IMR-90 (cell line): ENCODE measurements at places on chromosomes 7 and 10. TPM values are rescaled to one million over a fixed set of nuclear protein-coding genes. Genes with fewer than 3 reads are reported as not detected.
A peak's percentile ranks its signal among the peaks of the same experiment; 100 is the strongest.

The WNT8B gene
- not detected in 2 replicates for total RNA-seq

DNA sequence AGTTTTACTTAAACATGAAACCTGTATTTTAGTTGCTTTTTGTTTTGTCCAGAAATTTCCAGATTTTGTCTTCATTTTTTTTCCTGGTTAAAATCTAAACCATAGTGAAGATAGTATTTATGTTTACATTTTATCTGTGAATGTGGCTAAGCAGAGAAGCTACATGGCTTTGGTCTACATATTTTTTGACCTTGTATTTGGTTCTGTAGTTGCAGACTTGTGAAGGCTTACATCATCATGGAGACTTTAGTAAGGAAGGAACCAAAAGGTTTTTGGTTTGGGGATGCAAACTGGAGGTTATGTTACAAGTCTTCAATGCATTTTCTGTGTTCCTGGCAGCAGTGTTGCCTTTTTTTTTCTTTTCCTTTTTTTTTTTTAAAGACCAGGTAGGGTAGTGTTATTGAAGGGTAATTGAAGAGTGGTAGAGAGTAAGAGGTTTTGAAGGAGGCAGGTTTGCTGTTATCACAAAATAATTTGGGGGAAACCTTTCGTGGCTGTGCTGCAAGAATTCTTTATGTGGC is 30.9 kb upstream of the VDAC2 start:
- H3K27me3 ChIP-seq = no peaks in the 10 kb centered on the region
- peak overlapping the region; percentile 13; the same call in 1 of the 2 replicates for H3K27ac ChIP-seq
- no peak overlapping the region for H3K4me3 ChIP-seq
- DNase-seq = peak; percentile 49
- H3K36me3 ChIP-seq = peaks cover 15% of the 10 kb centered on the region
- peaks cover 10% of the 10 kb centered on the region for H3K4me1 ChIP-seq

The ARHGEF35 gene
- total RNA-seq = not detected in 2 replicates

The BLNK gene
- not detected in 2 replicates for total RNA-seq

DNA sequence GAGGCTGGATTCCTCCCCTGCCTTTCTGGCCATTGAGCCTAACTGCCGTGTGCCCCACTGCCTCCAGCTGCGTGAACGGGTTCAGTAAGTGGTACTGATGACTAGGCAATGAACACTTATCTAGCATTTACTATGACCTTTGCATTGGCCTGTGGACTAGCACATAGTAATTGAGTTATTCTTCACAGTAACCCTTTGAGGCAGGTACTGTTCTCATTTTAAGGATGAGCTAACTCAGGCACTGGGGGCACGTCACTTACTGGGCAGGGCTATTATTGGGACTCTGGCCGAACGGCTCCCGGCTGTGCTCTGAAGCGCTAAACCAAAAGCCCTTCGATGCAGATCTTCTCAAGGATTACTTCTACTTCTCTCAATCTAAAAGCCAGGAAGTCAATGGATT is 38.3 kb downstream of the WIPF3 start:
- no peak for DNase-seq
- H3K27ac ChIP-seq = no peak overlapping the region
- no peaks in the 10 kb centered on the region for H3K36me3 ChIP-seq
- H3K27me3 ChIP-seq = peaks cover 6% of the 10 kb centered on the region

DNA sequence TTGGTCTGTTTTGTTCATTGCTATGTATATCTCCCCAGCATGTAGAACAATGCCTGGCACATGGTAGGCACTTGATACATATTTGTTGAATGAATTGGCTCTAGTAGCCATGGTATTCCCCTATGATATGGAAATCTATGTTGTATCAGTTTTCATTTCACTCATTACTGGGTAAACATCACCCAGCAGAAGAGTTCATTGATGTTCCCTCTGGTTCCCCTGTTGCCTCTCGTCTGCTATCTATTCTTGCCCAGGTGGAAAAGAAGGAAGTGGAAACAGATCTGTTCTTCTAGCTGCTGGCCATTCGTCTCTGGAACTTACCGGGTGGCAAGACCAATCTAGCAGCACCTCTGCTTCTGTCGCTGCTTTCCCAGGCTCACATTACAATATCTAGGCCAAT is 71.5 kb downstream of the LRRC4 start:
- no peak overlapping the region for H3K27ac ChIP-seq
- no peak for DNase-seq
- no peak overlapping the region for H3K4me3 ChIP-seq
- H3K36me3 ChIP-seq = peaks cover 6% of the 10 kb centered on the region
- no peaks in the 10 kb centered on the region for H3K4me1 ChIP-seq

DNA sequence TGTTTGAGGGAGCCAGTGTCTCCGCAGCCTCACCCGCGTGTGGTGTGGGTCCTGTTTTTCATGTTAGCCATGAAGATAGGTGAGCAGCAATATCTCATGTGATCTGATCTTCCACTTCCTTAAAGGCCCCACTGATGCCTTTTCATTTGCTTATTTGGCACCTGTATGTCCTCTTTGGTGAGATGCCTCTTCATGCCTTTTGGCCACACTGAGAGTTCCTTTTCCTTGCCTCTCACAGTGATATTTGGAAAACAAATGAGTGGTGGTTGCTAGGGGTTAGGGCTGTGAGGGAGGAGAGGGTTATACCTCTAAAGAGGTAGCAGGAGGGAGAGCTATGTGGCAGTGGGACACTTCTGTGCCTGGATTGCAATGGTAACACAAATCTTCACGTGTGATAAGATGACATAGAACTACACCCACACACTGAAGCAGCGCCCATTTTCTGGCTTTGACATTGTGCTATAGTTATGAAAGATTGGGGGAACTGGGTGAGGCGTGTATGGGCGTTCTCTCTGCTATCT is 90.4 kb upstream of the TNS3 start:
- H3K4me1 ChIP-seq = peaks cover 7% of the 10 kb centered on the region
- no peaks in the 10 kb centered on the region for H3K27me3 ChIP-seq
- DNase-seq = no peak
- H3K4me3 ChIP-seq = no peak overlapping the region

GRCh38 chr10:42646687-42647640 is 8.6 kb upstream of the ZNF33B start:
- no peak overlapping the region for H3K27ac ChIP-seq

DNA sequence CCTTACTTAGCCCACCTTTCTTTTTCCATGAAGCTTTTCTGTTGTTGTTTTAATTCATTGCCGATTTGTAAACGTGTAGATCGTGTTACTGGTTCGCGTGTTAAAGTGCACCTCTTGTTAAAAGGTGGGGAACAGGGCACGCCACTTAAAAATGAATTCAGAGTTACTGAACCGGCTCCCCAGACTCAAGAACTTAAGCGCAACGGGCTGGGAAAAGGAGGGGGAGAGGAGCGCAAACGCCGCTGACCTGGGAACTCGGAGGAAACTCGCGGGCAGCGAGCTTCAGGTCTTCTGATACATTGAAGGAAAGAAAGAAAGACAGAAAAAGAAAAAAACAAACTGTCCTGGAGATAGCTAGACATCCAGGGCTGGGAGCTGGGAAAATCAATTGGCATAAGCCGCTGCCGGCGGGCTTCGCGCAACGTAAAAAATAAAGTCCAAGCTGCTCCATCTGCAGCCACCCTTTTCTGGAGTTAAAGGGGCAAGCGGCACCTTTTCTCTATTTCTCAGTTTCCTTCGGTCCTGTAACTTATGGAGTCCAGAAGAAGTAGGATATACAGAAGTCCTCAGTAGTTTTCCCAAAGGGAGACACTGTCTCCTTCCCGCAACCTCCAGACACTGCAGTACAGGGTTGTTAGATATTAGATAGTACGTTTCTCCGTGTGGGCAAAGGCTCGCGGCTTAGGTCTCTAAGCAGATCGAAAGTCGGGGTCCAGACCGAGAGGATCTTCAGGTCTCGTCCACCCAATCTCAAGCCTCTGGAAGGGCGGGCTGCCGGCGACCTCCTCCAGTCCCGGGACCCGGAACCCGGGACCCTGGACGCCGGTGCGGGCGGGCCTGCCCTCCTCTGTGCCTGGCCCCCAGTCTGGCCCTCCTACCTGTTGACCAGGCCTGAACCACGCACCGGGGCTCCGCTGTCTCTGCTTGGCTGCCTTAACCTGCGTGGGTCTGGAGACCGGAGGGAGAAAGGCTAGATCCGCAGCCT is 1.8 kb upstream of the DLX6 start:
- H3K4me3 ChIP-seq = no peak overlapping the region
- DNase-seq = no peak
- no peaks in the 10 kb centered on the region for H3K36me3 ChIP-seq
- H3K27me3 ChIP-seq = peaks cover 80% of the 10 kb centered on the region
- no peaks in the 10 kb centered on the region for H3K4me1 ChIP-seq
- no peak overlapping the region for H3K27ac ChIP-seq

DNA sequence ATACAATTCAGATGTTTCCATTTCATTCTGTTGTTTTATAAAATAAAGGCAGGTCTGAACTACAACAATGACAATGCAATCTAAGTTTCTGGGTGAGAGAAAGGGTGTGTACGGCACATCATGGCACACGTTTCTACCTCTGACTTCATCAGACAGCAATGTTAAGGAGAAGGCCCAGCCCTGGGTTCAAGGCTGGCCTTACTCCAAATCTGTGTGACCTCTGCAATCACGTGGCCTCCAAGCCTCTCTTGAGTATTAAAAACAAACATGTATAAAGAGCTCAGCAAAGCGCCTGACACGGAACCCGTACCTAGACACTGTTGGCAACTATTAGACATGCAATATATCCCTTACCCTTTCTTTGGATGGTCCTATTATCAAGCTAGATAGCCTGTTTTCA is 114.1 kb downstream of the LARP4B start:
- peaks cover 72% of the 10 kb centered on the region for H3K36me3 ChIP-seq
- H3K27ac ChIP-seq = no peak overlapping the region
- H3K27me3 ChIP-seq = no peaks in the 10 kb centered on the region
- peaks cover 10% of the 10 kb centered on the region for H3K4me1 ChIP-seq

The CALHM1 gene
- total RNA-seq = not detected in 2 replicates

The CPA4 gene
- 365 and 382 TPM in 2 replicates for total RNA-seq

The NPSR1 gene
- not detected in 2 replicates for total RNA-seq

GRCh38 chr10:31769564-31769963 is 159.1 kb downstream of the ARHGAP12 start:
- H3K27me3 ChIP-seq = no peaks in the 10 kb centered on the region
- peaks cover 10% of the 10 kb centered on the region for H3K4me1 ChIP-seq
- H3K36me3 ChIP-seq = no peaks in the 10 kb centered on the region
- H3K27ac ChIP-seq = peak overlapping the region; percentile 58
- H3K4me3 ChIP-seq = no peak overlapping the region
- DNase-seq = peak; percentile 87

GRCh38 chr10:132865851-132866600 is 76.3 kb downstream of the CFAP46 start:
- H3K4me3 ChIP-seq = no peak overlapping the region
- H3K36me3 ChIP-seq = no peaks in the 10 kb centered on the region
- H3K27me3 ChIP-seq = peaks cover 8% of the 10 kb centered on the region
- no peaks in the 10 kb centered on the region for H3K4me1 ChIP-seq

The PNLIPRP2 gene
- not detected in 2 replicates for total RNA-seq

The TRIM50 gene
- not detected in 2 replicates for total RNA-seq

The GJD4 gene
- not detected in 2 replicates for total RNA-seq

- H3K36me3 ChIP-seq = peaks cover 4% of the 10 kb centered on the region
- DNase-seq = no peak
- H3K4me1 ChIP-seq = peaks cover 5% of the 10 kb centered on the region; the same call in 1 of the 2 replicates
- no peak overlapping the region for H3K27ac ChIP-seq
- H3K27me3 ChIP-seq = no peaks in the 10 kb centered on the region
Measured at GRCh38 chr7:140616328-140616727, 24.3 kb downstream of the DENND2A start.

GRCh38 chr7:14207138-14207537 is 217.7 kb upstream of the ETV1 start:
- no peaks in the 10 kb centered on the region for H3K36me3 ChIP-seq
- no peak for DNase-seq
- no peaks in the 10 kb centered on the region for H3K27me3 ChIP-seq

The ZKSCAN1 gene
- total RNA-seq = 30.3 and 40.7 TPM in 2 replicates

The ELMO1 gene
- not detected in 2 replicates for total RNA-seq

The SPDYE5 gene
- not detected in 2 replicates for total RNA-seq

DNA sequence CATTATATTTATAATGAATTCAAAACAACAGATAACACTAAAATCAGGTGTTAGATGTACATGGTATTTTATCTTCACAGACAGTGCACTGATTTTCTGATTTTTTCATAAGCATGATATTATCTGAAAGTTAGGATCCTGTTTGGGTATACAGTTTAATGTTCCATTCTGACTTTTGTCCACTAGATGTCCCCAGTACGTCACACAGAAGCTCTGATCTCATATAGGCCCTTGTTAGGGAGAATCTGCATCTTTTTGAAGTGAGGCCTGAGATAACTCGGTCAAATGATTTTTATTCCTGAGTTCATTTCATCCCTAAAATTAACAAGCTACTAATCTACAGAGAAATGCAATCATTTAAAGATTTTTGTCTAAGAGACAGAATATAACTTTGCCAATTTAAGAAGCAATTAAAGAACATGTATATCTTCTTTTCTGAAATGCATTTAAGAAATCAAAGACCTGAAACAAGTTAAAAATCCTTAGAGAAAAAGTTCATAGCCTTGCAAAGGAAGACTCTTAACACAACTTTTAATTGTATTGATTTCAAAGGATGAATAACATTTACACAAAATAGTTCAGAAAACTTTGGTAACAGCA is 72.0 kb upstream of the TES start:
- H3K4me3 ChIP-seq = no peak overlapping the region
- no peak overlapping the region for H3K27ac ChIP-seq
- H3K36me3 ChIP-seq = no peaks in the 10 kb centered on the region
- peak; percentile 83 for DNase-seq
- H3K27me3 ChIP-seq = no peaks in the 10 kb centered on the region
- peaks cover 9% of the 10 kb centered on the region for H3K4me1 ChIP-seq

The PRPS1L1 gene
- not detected in 2 replicates for total RNA-seq

The MMP21 gene
- not detected in 2 replicates for total RNA-seq

DNA sequence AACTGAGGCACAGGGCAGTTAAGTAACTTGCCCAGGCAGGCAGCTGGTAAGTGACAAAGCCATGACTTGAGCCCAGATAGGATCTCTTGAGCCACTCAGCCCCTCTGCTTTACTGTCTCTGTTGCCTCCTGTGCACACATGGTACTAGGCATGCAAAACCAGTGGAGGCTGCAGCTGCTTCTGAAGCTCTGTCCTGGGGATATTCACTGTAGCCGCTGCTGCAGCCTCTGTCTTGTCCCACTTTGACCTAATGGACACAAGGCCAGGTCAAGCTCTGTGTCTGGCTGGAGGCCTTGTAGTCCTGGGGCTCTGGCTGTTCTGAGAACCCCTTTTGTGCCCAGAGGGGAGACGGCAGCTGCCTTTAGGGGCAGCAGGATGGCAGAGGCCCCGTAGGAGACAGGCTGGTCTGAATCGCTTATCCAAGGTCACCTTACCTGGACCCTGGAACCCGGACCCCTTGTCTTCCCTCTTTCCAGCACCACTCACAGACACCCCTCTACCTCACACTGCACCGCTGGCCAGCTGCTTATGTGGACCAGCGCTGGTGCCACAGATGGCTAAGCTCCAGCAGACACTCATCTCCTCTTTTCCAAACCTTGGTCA is 57.6 kb downstream of the TSPAN15 start:
- H3K27ac ChIP-seq = no peak overlapping the region
- no peak overlapping the region for H3K4me3 ChIP-seq
- no peaks in the 10 kb centered on the region for H3K36me3 ChIP-seq
- no peaks in the 10 kb centered on the region for H3K4me1 ChIP-seq
